ENCODE measurements at places on chromosomes 16 and 17.
A peak's percentile ranks its signal among the peaks of the same experiment; 100 is the strongest.

- H3K36me3 ChIP-seq, result no peaks in the 10 kb centered on the region
- peak; percentile 2 for DNase-seq
- peak overlapping the region; percentile 16 for H3K4me3 ChIP-seq
- H3K4me1 ChIP-seq, result peaks cover 39% of the 10 kb centered on the region
Measured at GRCh38 chr17:77733576-77734296, 224.8 kb upstream of the TNRC6C start.

GRCh38 chr16:67036323-67036741 is 7.4 kb downstream of the CBFB start:
- H3K36me3 ChIP-seq, result no peaks in the 10 kb centered on the region
- no peak for DNase-seq
- no peaks in the 10 kb centered on the region for H3K27me3 ChIP-seq
- peaks cover 9% of the 10 kb centered on the region for H3K4me1 ChIP-seq
- no peak overlapping the region for H3K4me3 ChIP-seq

- no peak overlapping the region for H3K4me3 ChIP-seq
- H3K36me3 ChIP-seq, result no peaks in the 10 kb centered on the region
- peaks cover 99% of the 10 kb centered on the region for H3K27me3 ChIP-seq
- no peak for DNase-seq
Measured at GRCh38 chr17:38567350-38567749, 38.4 kb downstream of the SRCIN1 start.

DNA sequence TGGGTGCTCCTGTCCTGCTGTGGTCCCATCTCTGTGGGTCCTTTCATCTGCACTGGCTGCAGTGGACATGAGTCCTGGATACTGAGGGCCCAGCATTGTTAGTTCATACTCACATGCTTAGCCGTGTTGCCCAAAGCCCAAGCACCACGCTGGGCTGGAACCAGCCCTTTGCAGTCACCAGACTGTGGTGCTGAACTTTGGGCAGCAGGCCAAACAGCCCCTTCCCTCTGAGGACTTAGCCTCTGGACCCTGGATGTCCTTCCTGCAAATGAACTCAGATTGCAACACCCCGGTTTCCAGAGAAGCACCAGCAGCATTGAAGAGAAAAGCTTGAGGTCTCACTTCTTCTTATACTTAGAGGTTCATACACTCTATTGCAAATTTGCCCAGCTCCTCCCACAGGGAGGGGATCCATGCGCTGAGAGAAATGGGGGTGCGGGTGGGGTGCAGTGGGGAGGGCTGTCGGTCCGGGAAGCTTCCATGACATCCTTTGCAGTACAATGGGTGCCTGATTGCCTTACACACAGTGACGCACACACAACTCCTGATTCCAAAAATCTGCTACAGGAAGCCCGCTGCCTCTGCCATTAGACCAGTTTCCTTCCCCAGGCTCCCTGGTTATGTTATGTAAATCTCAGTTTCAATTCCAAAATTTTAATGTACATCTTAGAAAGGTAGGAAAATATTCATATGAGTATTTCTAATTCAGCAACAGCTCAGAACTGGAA is 65.8 kb downstream of the RGS9 start:
- DNase-seq, result no peak
- H3K27me3 ChIP-seq, result peaks cover 7% of the 10 kb centered on the region
- no peak overlapping the region for H3K27ac ChIP-seq
- no peaks in the 10 kb centered on the region for H3K4me1 ChIP-seq

DNA sequence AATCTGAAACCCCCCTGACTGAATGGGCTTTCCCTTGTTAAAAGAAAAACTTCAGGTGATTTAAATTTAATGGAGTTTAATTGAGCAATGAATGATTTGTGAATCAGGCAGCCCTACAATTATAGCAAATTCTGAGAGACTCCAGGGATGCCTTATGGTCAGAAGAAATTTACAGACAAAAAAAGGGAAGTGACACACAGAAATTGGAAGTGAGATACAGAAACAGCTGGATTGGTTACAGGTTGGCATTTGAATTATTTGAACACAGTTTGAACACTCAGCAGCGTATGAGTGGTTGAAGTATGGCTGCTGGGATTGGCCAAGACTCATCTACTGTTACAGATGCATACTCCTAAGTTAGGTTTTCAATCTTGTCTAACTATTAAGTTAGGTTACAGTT is 19.0 kb upstream of the CPHXL start:
- no peaks in the 10 kb centered on the region for H3K4me1 ChIP-seq
- H3K36me3 ChIP-seq, result no peaks in the 10 kb centered on the region
- H3K4me3 ChIP-seq, result no peak overlapping the region
- no peak overlapping the region for H3K27ac ChIP-seq

DNA sequence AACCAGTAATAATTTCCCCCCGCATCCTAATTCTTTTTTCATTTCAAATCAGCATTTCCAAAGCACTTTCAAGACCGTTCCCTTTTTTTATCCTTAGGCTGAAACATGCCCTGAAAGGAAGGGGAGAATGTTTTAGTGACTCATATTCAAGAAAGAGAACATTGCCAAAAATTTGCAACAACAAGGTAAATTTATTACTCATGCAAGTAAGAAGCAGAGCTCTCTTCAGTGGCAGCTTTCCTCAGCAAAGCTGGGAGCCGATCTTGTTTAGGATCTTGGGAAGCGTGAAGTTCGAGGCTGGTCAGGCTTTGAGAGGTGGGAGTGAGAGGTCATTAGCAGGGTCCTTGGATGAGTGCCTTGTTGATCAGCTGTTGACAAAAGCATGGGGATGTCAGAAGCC is 129.5 kb downstream of the PRKCA start:
- no peak overlapping the region for H3K27ac ChIP-seq
- no peak for DNase-seq

DNA sequence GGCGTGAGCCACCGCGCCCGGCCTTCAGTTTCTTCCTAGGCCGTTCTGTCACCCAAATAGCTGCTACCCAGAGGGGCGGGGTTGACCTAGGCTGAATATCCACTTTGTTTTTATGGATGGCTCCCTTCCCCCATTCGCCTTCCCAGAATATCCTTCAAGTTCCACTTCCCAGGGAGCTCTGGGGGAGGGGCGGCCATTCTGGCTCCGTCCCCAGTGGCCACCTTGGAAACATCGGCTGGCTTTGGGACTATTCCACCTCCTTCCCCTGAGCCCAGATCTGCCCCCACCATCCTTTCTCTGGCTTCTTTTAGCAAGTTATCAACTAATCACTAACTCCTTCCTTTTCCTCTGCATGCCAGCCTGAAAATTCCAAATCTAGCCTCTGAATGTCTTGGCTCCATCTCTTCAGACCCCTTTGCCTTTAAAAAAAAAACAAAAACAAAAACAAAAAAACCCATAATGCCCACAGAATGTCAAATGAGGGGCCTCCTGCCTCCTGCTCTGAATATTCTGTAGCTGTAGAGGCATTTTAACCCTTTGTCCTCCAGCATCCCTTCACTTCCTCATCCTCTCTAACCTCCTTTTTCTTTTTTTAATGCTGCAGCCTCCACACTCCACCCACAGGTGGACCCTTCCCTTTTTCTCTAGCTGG is 6.4 kb downstream of the ATP1B2 start:
- peaks cover 16% of the 10 kb centered on the region for H3K4me1 ChIP-seq
- peak; percentile 87 for DNase-seq
- H3K36me3 ChIP-seq, result no peaks in the 10 kb centered on the region
- H3K27me3 ChIP-seq, result no peaks in the 10 kb centered on the region
- no peak overlapping the region for H3K27ac ChIP-seq
- no peak overlapping the region for H3K4me3 ChIP-seq

DNA sequence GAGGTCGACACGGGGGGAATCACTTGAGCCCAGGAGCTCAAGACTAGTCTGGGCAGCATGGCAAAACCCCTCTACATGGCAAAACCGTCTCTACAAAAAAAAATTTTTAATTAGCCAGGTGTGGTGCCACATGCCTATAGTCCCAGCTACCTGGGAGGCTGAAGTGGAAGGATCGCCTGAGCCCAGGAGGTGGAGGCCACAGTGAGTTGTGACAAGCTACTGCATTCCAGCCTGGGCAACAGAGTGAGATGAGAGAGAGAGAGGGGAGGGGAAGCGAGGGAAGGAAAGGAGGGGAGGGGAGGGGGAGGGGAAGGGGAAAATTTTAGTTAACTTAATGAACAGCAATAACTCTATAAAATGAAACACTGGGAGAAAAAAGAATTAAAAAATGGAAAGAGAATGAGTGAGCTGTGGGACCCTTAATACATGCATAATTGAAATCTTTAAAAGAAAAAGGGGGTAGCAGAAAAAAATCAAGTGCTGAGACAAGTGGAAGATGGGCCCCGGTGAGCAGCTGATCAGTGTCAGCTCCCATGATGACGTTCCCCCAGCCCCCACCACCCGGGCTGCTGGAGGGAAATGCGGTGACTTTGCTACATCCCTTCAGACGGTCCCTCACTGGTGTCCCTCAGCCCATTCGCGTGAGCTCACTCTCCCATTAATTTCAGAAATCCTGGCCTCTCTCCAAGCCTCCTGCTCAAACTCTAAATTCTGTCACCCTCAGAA is 2.7 kb downstream of the ASGR2 start:
- H3K4me1 ChIP-seq, result no peaks in the 10 kb centered on the region
- no peak overlapping the region for H3K4me3 ChIP-seq
- DNase-seq, result no peak
- no peak overlapping the region for H3K27ac ChIP-seq

- H3K4me3 ChIP-seq, result no peak overlapping the region
- no peaks in the 10 kb centered on the region for H3K4me1 ChIP-seq
- H3K36me3 ChIP-seq, result no peaks in the 10 kb centered on the region
- H3K27me3 ChIP-seq, result no peaks in the 10 kb centered on the region
- no peak overlapping the region for H3K27ac ChIP-seq
Measured at GRCh38 chr17:71987634-71988033, 133.2 kb upstream of the SOX9 start.

DNA sequence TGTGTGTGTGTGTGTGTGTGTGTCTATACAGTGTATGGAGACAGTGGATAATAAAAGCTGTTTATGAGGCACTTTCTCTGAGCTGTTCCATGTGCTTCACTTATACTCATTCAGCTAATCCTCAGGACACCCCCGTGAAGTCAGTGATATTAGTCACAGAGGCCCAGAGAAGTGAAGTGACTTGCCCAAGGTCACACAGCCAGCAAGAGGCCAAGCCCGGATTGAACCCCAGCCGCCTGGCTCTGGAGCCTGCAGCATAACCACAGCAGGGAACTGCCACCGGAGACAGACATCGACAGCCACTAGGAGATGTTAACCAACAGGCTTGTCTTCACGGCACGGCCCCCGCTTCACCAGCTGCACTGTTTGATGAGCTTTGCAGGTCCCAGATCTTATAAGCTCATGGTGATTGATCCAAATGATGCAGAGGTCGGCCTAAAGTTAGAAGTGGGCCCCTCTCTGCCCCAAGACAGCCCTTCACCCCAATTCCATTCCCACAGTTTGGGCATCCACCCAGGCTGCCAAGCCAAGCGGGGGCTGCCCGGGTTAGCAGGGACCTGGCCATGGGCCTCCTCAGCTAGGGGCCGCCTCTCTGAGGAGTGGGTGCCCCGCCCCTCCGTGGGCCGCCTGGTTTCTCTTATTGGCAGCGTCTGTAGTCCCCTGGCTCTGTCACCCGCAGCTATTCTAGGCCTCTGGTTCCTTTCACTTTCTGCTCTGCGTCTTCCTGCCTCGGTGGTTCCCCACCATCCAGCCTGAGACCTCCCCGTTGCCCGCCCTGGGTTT is 30.9 kb downstream of the SOCS1 start:
- H3K4me3 ChIP-seq, result no peak overlapping the region
- H3K36me3 ChIP-seq, result no peaks in the 10 kb centered on the region
- no peaks in the 10 kb centered on the region for H3K27me3 ChIP-seq

DNA sequence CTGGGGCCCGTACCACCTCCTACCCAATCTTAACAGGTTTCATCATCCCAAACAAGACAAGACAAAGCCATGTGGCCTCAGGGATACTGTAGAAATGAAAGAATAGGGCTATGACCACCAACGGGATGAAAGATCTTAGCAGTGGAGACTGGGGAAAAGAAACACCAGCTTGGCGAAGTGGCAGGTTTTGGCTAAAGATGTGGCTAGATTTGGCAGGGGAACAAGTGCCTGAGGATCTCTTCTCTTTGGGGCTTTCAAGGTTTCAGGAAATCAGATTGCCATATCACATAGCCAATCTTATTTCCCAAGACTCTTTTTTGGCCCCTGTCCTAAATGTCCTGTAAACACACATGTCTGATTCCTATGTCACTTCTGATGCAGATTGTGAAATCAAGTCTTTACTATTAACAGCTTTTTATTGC is 6.9 kb downstream of the KRT24 start:
- H3K27me3 ChIP-seq, result no peaks in the 10 kb centered on the region
- no peaks in the 10 kb centered on the region for H3K4me1 ChIP-seq
- no peak overlapping the region for H3K4me3 ChIP-seq
- H3K27ac ChIP-seq, result no peak overlapping the region
- no peak for DNase-seq
- no peaks in the 10 kb centered on the region for H3K36me3 ChIP-seq

DNA sequence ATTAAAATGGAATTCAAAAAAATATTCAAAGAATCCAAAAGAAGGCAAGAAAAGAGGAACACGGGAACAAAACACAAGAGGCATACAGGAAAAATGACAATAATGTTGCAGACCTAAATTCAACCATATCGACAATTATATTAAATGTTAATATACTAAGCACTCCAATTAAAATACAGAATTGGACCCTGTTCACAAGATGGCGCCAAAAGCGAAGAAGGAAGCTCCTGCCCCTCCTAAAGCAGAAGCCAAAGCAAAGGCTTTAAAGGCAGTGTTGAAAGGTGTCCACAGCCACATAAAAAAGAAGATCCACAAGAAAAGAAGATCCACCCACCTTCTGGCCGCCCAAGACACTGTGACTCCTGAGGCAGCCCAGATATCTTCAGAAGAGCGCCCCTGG is 6.3 kb upstream of the XAF1 start:
- peaks cover 29% of the 10 kb centered on the region for H3K4me1 ChIP-seq
- no peak overlapping the region for H3K27ac ChIP-seq
- DNase-seq, result no peak
- no peaks in the 10 kb centered on the region for H3K36me3 ChIP-seq
- H3K27me3 ChIP-seq, result no peaks in the 10 kb centered on the region

GRCh38 chr17:72388765-72389473 is 268.1 kb downstream of the SOX9 start:
- H3K27me3 ChIP-seq, result no peaks in the 10 kb centered on the region
- H3K36me3 ChIP-seq, result no peaks in the 10 kb centered on the region
- H3K27ac ChIP-seq, result no peak overlapping the region
- no peaks in the 10 kb centered on the region for H3K4me1 ChIP-seq
- no peak overlapping the region for H3K4me3 ChIP-seq

DNA sequence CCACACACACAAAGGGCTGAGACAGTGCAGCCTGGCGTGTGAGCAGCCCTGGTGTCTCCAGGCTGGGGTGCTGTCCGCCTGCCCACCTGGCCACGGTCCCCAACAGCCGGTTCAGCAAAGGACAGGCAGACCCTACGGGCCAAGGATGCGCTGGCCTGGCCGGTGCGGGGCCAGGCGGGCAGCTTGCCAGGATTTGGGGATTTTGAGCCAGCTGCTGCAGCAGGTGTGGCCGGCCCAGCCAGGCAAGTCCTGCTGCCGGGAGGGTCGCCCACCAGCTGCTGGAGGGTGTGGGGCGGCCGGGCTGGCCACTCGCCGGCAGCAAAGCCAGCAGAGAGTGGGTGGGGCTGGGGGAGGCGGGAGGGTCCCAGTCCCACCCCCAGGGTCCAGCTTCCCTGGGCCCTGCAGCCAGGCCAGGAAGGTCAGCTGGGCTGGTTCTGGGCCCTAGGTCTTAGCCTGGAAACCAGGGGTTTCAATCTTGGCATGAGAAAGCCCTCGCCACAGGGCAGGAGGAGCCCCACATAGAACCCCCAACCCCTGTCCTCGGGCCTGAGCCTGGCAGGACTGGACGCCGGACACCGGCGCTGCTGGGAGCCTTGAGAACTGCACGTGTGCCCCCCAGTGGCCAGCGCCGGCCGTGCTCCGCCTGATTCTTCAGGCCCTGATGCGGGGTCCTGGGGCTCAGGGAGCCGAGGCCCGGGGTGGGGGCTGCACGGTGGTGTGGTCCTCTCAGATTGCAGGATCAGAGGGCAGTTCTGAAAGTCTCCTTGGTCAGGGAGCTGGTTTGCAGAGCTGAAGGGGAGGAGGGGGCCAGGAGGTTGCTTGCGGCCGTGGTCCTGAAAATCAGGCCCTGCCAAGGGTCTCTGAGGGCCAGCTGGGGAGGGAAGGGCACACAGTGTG is 17.6 kb upstream of the SSTR5 start:
- no peak overlapping the region for H3K27ac ChIP-seq
- peaks cover 4% of the 10 kb centered on the region for H3K4me1 ChIP-seq
- no peak overlapping the region for H3K4me3 ChIP-seq
